ENCODE measurements at places on chromosomes 6 and 20.
A peak's percentile ranks its signal among the peaks of the same experiment; 100 is the strongest.

GRCh38 chr20:24297993-24298392, 171.4 kb upstream of the SYNDIG1 start:
- no peak for DNase-seq

DNA sequence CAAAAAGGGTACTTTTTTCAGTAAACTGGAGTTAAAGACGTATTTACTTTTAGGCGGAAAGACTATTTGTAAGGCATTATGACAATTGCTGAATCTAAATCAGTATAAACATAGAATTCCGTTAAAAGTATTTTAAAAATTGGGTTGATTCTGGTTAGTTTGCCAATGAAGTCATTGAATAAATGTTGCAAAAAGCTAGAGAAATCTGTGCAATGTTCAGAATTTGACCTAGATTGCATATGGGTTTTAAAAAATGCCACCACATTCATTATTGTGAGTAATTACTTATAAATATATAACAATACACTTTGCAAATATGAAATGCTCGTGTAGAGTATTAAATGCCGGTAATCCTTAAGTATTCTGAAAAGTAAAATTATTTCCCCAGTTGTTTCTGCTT, 116.5 kb upstream of the EEF1E1 start:
- no peak for DNase-seq

- no peak for DNase-seq
Observed at GRCh38 chr20:40056171-40056570, 632.9 kb downstream of the MAFB start.

- DNase-seq: no peak
Observed at GRCh38 chr6:150323205-150323604, 45.6 kb upstream of the IYD start.

GRCh38 chr6:53986721-53987521, 124.3 kb upstream of the MLIP start:
- DNase-seq: no peak

- DNase-seq: no peak
Observed at GRCh38 chr20:64247307-64247618, 8.3 kb upstream of the PCMTD2 start.

- no peak for DNase-seq
Observed at GRCh38 chr20:63577317-63577894, 3.4 kb upstream of the HELZ2 start.

- DNase-seq: no peak
Observed at GRCh38 chr20:3679749-3680700, 1.8 kb downstream of the ADAM33 start.

DNA sequence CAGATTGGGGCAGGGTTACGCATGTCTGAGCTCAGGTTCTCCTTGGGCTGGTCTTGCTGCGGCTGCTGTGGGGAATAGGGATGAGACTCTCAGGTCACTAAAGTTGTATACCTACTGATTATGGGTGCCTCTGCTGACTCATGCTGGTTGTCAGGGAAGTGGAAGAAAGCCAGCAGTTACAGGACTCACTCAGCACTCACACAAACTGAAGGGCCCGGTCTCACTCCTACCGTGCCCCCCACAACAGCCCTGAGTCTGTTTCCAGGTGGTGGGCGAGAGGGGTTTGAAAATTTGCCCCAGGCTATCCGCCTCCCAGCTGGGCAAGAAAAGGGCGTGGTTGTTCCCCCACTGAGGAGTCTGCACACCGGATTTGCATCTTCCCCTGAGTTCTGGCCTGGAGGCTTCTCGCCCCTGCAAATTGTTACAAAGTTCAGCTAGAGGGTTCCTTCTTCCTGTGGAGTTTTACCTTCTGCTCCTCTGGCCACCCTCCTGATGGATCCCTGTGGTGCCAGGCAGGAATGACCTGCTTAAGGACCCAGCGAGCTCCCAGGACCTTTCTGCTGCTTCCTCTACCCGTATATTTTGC, 659.2 kb downstream of the HDGFL1 start:
- DNase-seq: no peak

DNA sequence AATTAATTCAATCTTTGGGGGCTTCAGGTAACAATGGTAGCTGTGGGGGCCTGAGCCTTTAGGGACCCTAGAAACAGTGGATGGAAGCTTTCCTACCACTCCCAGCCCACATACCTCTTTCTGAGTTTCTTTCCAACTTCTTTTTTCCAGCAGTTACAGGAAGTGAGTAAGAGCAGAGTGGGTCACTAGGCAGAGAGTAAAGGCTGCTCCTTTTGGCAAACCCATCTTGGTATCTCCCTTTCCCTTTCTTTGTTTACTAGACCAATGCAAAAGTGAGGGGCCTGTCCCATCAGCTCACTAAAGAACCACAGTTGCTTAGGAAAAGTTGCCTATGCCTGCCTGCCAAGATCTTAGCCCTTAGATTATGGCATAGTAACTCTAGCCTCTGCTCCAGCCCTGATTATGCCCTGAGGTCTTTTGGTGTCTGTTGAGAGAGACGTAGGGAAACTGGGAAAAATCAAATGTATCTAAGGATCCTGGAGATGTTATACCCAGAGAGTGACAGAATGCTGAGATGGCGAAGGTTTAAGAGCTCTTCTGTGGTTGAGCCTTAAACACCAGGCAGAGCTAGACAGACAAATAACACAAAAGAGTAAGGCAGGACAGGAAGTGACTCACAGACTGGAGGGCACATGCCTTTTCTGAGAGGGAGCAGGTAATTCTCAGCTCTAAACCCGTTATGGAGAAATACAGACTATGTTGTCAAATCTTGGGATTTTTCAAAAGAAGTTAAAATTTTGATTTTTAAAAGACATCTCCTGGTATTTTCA, 31.3 kb downstream of the TRMT6 start:
- no peak for DNase-seq

- no peak for DNase-seq
Observed at GRCh38 chr20:46056970-46057855, 28.2 kb downstream of the SLC12A5 start.

- DNase-seq: no peak
Observed at GRCh38 chr6:31776485-31776988, 591 bp downstream of the VWA7 start.

GRCh38 chr6:110653381-110653780, 161.9 kb downstream of the CDK19 start:
- no peak for DNase-seq

GRCh38 chr6:170046791-170047626, 243.9 kb downstream of the DLL1 start:
- no peak for DNase-seq

- no peak for DNase-seq
Observed at GRCh38 chr20:57170343-57170742, 96.1 kb downstream of the BMP7 start.

DNA sequence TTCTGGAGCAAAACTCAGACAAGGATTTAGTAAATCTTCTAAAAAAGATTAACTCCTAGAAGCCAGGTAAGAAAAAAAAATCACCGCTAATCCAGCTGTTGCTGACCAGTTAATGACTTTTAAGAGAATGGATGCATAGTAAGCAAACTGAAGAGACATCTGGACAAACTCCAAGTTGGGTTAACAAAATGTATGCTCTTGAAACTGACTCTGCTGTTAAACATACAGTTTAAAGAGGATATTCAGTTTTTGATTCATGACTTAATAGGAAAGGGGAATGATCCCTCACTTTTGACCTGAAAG, 70.4 kb downstream of the PLAGL1 start:
- DNase-seq: no peak

GRCh38 chr20:20297752-20298151, 70.2 kb upstream of the INSM1 start:
- DNase-seq: no peak

- no peak for DNase-seq
Observed at GRCh38 chr20:41191562-41192500, 54.5 kb downstream of the PLCG1 start.

DNA sequence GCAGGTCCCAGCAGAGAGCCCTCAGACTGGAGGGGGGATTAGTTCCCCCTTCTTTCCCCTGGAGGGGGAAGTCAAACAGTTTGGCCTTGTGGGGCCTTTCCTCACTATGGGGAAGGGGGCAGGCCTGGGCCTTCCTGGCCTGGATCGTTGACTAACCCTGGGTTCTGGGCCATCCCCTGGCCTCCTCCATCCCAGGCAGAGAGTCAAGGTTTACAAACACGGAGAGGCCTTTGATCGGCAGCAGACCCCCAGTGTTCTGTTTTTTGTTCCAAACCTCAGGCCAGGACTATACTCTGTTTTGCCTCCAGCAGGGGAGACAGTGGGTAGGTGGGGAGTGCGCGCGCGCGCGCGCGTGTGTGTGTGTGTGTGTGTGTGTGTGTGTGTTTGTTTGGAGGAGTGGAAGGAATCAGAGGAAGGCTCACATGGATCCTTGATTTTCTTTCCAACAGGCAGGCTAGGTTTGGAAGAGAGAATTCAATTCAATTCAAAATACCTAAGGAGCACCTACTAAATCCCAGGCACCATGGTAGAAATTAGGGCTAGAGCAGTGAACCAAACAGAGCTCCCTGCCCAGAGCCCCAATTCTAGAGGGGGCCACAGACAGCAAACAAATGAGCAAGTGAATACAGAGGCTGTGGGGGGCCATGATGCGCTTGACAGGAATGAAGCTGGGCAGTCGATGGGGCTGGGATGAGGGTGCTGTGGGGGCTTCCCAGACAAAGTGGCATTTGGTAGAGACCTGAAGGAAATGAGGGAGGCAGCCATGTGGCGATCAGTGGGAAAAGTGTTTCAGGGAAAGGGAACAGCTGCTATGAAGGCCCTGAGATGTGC, 14.8 kb downstream of the TP53RK start:
- no peak for DNase-seq

GRCh38 chr6:34425132-34425497, 754 bp downstream of the RPS10 start:
- DNase-seq: no peak

GRCh38 chr6:156809034-156809433, 31.9 kb downstream of the ARID1B start:
- no peak for DNase-seq

GRCh38 chr6:130928158-130928912, 101.1 kb downstream of the SMLR1 start:
- DNase-seq: no peak

DNA sequence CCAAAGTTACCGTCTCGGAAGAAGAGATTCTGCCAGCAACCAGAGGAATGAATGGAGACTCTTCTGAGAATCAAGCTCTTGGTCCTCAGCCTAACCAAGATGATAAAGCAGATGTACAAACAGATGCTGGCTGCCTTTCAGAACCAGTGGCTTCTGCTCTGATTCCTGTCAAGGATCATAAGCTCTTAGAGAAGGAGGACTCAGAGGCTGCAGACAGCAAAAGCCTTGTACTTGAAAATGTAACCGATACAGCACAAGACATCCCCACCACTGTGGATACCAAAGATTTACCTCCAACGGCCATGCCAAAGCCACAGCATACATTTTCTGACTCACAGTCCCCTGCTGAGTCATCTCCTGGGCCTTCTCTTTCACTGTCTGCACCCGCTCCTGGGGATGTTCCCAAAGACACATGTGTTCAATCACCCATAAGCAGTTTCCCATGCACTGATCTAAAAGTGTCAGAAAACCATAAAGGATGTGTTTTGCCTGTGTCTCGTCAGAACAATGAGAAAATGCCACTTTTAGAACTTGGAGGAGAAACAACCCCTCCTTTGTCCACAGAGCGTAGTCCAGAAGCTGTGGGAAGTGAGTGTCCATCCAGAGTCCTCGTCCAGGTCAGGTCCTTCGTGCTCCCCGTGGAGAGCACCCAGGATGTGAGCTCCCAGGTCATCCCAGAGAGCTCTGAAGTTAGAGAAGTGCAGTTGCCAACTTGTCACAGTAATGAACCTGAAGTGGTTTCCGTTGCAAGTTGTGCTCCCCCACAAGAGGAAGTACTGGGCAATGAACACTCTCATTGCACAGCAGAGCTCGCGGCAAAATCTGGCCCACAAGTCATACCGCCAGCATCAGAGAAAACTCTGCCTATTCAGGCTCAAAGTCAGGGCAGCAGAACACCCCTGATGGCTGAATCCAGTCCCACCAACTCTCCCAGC, 109.6 kb downstream of the RTN4IP1 start:
- DNase-seq: peak; percentile 54

GRCh38 chr6:151205721-151206600, 33.8 kb upstream of the AKAP12 start:
- DNase-seq: no peak

DNA sequence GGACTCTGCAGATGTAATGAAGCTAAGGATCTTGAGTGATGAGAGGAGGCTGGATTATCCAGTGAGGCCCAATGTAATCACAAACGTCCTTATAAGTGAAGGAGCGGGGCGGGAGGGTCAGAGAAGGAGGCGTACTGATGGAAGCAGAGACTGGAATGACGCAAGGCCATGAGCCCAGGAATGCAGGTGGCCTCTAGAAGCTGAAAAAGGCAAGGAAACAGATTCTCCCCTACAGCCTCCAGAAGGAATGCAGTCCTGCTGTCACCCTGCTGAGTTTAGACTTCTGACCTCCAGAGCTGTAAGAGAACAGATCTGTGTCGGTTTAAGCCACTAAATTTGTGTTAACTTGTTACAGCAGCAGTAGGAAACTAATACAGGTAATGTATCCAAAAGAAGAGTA, 227.9 kb downstream of the PTPRT start:
- no peak for DNase-seq

- no peak for DNase-seq
Observed at GRCh38 chr6:10461850-10462249, 47.0 kb upstream of the TFAP2A start.

GRCh38 chr6:13355999-13356785, 27.9 kb upstream of the TBC1D7 start:
- DNase-seq: no peak

GRCh38 chr6:1720620-1721322, 111.1 kb downstream of the FOXC1 start:
- DNase-seq: no peak

- no peak for DNase-seq
Observed at GRCh38 chr20:34663213-34663943, 13.5 kb downstream of the PIGU start.

DNA sequence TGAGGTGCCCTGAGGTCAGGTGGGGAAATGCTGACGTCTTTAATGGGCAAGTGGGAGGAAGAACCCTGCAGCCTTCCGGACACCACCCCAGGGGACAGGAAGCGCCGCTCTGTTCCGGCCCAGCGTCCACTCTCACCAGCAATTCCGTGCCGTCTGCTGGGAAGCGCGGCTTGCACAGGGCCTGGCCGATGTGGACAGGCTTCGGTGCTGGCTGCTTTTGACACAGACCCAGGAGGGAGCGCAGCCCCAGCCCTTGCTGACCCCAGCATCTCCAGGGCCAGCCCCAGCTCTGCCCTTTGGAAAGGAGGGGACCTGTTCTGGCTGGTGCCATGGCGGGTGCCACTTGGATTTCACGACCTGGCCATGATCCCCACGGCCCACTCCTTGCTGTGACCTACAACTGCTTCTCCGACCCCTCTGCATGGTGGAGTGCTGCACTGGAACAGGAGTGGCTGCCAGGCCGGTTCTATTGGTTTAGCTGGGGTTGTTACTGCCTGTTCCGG, 123.2 kb downstream of the DLL1 start:
- DNase-seq: no peak

- no peak for DNase-seq
Observed at GRCh38 chr6:6694825-6695624, 106.5 kb downstream of the LY86 start.
